Fibroblast of gingiva (primary cell): ENCODE measurements at places on chromosomes 12 and 14.
A peak's percentile ranks its signal among the peaks of the same experiment; 100 is the strongest.

DNA sequence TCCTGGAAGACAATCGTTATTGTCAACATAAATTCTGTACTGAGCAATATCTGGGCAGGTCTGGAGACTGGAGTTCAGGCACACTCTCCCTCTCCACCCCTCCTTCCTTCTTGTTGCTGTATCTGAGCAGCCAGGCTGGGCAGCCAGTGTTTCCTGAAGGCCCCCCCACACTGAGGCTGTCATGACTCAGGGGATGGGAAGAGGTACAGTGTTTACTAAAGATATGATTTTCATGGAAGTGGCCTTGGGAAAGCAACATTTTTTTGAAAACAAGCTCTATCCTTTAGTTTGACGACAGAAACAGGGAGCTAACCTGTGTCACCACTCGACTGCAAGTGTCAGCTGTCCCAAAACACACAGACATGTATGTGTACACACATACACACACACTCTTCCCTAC, 1485.4 kb upstream of the TMEM132C start:
- no peak for DNase-seq

DNA sequence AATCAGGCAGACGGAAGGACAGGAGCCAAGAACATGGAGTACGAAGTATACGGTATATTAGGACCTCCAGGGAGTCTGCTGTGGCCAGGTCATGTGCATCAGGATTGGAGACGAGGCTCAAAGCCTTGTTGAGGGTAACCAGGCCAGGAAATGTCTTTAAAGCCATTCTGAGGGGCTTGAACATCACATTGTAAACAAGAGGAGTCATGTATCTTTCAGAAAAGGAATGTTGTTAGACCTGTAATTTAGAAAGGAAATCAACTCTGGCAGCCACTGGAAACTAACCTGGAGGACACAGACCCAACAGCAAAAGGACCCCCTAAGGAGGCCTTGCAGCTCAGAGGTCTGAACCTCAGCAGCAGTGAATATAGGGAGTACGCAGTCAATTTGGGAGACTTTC, 7.5 kb downstream of the MAP3K9 start:
- no peak for DNase-seq

DNA sequence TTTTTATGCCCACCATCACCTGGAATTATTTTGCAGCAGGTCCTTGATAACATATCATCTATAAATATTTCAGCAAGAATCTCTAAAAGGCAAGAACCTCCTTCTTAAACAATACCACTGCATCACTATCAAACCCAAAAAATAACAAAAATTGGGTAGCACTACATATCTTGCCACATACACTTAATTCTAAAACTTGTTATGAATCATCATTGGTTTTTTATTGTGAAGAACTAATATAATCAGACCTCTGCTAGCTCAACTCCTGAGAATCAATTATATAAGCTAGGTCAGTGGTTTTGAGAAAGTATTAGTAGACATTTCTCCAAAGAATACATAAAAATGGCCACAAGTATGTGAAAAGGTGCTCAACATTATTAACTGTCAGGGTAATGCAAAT, 23.8 kb downstream of the SLC38A1 start:
- DNase-seq, result no peak

- DNase-seq, result no peak
These were observed 76.6 kb downstream of the HSPB8 start for GRCh38 chr12:119255314-119255713.

DNA sequence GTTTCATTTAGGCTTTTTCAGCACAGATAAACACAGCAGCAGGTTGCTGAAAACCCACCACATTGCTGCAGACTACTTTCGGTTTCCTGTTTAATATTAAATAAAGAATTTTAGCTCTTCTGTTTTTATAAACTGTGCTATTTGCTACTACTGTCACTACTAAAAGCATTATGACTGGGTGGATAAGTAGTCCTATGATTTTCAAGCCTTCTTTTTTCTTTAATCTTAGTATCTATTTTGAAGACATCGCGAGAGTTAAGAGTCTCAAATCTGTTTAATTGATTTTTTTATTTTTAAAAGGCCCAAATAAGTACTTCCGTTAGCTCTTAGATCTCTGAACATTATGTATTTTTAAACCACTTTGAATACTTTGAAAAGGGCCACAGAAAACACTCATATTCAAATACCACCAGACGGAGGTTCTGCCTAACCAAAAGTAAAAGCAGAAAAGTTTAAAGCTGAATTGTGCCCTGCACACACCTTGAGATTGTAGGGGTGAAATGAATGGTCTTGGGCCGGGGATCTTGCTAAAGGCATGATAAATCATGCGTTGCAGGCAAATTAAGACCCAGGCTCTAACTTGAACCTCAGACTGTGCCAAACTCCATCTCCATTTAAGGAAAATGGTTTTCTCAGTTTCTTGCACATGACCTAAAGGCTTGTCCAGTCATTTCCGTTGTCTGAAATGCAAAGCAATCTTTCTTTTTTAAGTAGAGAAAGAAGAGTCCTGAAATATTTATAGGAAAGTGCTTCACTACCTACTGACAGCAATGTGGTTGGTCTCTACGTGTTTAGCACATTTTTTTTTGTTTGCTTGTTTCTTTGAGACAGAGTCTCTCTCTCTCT, 13.6 kb upstream of the FOXN3 start:
- DNase-seq, result no peak

DNA sequence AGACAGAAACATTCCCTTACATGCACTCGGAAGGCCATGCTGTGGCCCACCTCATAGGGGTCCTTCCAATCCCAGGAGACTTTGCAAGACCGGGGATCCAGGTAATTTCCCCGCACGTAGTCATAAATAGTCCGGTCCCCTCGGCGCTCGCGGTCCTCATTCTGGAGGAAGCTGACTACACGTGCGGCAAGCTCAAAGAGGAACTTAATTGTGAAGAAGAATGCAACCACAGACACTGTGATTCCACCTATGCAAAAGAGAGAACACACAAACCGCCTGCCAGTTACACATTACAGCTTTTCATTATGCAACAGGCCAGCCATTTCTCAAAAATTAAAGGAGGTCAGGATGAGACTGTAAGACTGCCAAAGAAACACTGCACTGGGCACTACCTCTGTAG, 28.4 kb downstream of the AREL1 start:
- no peak for DNase-seq

DNA sequence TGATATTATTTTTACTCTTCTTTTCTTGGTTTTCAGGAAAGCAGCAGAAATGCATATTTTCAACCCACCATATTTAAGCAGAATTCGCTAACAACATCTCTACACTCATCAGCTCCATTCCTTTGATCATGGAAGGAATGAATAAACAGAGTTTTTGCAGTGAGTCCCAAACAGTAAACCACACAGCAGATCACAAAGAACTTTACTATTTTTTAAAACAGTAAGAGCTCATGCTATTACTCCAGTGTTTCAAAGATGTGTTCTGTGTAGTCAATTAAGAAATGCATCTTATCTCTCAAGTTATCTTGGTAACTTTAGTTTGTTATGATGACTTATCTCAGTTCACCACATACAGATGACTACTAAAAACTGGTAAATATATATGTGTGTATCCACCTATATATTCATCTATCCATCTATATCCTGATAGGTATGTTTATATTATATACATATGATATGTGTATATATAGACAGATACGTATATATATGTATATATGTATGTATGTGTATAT, 843.5 kb downstream of the BCL11B start:
- no peak for DNase-seq

DNA sequence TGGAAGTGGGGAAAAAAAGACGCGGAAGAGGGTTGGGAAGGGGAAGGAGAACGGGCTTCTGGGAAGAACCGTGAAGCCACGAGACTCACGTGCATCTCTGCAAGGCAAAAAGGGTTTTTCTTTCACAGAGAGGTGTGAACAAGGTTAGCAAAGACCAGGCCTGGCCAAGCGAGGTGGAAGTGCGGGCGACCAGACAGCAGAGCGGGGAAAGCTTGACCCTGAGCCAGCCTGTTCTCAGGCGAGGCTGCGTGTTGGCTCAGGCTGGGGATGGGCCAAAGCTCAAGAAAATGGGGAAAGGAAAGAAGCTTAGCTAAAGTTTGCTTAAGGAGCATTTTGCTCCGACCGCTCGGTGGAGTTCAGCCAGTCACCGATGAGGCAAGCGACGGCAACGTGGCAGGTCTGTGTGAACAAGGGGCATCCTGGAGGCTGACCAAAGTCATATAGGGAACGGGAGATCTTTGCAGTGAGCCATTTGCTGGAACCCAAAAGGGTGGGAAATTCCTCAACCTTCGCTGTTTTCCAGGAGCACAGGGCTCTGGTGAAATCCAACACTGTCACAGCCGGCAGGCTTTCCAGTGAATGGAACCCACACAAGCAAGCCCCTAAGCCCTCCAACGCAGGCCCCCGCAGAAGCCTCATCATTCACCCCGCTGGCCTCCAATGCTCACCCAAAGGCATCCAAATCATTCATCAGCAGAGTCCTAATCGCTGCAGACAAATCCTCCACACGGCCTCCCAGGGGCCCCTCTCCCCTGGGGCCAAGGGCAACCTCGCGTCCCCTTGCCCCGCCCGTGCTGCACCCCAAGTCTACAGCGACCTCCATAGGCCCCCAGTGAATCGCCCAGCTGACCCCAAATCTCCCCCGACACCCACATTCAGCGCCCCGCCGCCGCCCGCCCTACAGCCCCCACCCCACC, 754 bp downstream of the ZNF605 start:
- peak; percentile 83 for DNase-seq

- DNase-seq, result no peak
These were observed 186.4 kb downstream of the SYT10 start for GRCh38 chr12:33253178-33253577.

- DNase-seq, result peak; percentile 75
These were observed 5.7 kb upstream of the NEK9 start for GRCh38 chr14:75132382-75133086.

GRCh38 chr12:85179680-85180270, 100.2 kb upstream of the ALX1 start:
- peak; percentile 42 for DNase-seq

GRCh38 chr12:28290262-28290661, 100.0 kb downstream of the CCDC91 start:
- no peak for DNase-seq

DNA sequence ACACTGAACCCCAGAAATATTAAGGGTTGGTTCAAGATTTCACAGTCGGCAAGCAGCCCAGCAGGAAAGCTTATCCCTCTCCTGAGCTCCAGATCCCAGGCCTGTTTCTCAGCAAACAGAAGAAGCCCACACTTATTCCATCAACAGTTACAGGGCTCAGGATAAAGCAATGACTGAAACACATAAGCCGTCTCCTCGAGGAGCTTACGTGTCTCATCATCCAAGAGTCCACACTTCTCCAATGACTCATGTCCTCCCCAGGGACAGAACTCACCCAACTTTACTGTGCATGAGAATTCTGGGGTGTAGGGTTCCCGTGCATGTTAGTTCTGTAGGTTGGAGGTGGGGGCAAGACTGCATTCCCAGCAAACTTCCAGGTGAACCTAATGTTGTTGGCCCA, 31.2 kb downstream of the GSC start:
- no peak for DNase-seq

DNA sequence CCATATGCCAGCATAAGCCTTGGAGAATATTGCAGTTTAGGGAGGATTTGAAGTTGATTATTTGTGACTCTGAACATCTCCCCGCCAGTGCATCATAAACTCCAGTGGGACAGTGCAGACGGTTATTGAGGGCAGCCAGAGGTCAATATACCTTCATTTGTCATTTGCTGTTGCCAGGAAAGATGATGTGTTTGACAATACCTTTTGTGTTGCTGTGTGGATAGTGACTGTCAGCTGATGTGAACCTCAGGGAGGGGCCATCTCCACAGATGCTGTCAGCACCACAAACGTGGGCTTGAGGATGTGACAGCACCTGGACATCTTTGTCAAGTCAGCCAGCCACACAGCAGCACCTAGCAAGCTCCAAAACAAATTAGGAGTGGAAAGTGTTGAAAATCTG, 11.5 kb downstream of the CCDC198 start:
- DNase-seq, result no peak

DNA sequence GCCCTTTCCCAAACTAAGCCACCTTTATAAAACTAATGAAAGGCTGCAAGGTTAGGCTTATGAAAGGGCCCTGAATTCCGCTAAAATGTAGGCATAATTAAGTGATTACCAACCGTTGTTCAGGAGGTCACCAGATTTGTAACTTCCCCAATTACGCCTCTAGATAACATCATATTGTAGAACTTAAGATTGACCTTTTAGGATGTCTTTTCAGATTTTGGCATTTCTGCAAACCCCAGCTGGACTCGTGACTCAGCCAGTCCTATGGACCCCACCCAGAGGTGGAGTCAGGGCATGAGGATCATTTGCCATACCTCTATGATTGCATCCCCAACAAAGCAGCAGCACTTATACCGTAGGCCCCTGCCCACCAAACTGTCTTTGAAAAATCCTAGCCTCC, 3.7 kb upstream of the LPCAT3 start:
- DNase-seq, result no peak

- DNase-seq, result no peak
These were observed 364.1 kb upstream of the KITLG start for GRCh38 chr12:88944397-88944796.

GRCh38 chr14:51018521-51018920, 74.2 kb upstream of the PYGL start:
- DNase-seq, result peak; percentile 46

GRCh38 chr12:21677204-21677603, 19.6 kb upstream of the LDHB start:
- DNase-seq, result no peak

DNA sequence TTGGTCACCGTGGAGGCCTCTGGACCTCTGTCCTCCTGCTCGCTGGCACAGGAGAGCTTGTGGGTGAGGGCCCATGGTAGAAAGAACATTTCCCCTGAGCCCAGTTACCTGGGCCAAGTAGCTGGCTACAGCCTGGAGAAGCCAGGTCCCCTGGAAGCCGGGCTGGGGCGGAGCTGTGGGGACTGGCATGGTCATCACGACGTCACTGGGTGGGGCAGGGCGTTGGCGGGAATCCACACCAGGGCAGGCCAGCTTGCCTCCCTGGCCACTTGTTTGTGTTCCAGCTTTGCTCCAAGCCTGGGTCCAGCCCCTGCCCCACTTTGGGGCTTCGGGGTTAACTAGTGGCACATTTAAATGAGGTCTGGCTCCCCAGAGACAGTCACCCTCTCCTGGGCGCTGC, 35.0 kb upstream of the SLC24A4 start:
- no peak for DNase-seq

DNA sequence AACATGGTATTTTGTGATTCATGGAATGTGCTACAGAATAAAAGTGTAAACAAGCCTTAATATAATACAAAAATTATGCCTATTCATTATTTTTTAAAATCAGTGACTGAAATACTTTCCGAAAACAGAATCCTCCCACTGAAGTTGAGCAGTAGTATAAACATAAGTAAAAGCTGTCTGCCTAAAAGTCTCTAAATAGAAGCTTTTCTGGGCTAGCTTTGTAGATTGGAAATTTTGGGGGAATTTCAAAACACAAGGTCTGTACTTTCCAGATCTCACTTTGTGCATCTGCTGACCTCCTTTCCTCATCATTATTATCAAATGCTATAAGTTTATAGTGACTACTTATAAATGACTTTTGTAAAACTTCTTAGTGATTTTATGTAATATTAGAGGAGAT, 80.4 kb upstream of the TRHDE start:
- DNase-seq, result no peak

GRCh38 chr12:47449797-47450196, 256.0 kb downstream of the RPAP3 start:
- no peak for DNase-seq

GRCh38 chr12:110590059-110590458, 6.9 kb upstream of the PPTC7 start:
- no peak for DNase-seq

- peak; percentile 78 for DNase-seq
These were observed 164.4 kb upstream of the LRIG3 start for GRCh38 chr12:59084511-59085375.
